ENCODE measurements at places on chromosomes 2 and 18.

GRCh38 chr2:123283431-123283830, 741.7 kb upstream of the CNTNAP5 start:
- DNase-seq = no peak

DNA sequence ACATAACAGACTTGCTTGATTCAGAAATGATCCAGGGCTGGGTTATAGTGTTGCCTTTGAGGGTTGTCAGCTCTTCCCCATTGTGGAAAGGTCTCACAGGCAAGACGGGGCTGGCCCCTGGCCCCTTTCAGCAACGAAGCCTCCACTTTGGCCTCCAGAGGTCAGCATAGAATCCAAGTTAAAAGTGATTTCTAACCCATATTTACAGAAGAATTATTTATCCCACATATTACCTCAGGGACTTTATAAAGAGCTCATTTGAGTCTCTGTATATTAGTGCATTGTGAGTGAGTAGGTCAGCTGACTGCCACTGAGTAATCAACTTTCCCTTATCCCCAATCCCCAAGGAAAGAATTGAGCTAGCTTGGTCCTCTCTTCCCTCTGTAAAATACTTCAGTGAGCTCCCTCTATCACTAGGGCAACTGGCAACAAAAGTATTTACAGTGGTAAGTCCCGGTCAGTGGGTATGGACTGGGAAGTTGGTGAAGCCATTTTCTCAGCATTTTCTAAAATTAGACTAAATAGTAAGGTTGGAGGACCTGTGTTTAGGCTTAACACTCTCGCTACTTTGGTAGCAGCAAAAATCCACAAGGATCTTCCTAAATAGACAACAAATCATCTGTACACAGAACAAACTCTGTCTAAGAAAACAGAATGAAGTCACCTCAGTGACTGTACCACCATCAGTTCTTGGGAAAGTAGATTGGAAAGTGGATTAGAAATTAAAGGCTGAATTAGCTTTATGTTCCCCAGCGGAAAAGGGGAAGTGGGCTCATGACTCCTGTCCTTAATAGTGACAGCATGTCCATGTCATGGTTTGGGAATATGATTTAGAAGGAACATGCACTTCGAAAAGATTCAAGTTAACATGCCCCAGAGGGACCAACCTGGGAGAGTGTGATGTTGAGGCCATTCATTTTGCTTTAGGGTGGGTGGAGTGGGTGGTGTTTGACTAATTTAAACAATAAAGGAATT, 171.0 kb upstream of the SIX3 start:
- DNase-seq = peak; percentile 58

DNA sequence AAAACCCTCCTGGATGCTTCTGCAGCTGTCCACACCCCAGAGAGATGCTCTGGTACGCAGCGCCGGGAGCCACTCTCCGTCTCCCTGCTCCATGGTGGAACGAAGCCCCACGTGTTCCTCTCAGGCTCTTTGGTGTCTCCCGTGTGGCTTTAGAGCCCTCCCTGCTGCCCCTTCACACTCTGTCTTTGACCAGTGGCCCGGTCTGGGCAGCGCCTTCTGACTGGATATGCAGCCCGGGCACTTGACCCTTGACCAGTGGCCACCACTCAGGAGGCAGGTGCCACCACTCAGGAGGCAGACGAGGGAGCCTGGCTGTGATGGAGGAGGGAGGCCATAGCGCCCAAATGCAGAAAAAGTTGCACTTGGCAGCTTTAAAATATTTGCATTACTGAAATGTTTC, 214.5 kb upstream of the SALL3 start:
- DNase-seq = no peak

DNA sequence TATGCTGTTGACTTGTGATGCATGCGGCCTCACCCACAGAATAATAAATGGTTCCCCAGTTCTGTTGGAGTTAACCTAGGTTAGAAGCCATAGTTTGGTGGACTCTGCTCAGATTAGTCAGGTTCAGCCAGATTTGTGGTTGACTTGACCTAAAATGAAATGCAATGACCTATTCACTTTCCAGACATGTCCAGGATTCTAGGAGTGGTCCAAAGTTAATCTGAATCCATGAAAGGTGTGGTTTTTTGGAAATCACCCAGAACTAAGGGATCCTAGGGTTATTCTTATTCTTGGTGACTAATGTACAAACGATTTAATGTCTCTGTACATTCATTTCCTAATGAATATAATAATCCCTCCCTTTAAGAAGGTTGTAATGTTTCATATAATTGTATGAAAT, 88.9 kb upstream of the RBBP8 start:
- no peak for DNase-seq

GRCh38 chr18:36627637-36628036, 201.2 kb downstream of the TPGS2 start:
- no peak for DNase-seq

GRCh38 chr18:28794459-28795245, 617.7 kb upstream of the CDH2 start:
- DNase-seq = no peak
